ENCODE measurements at places on chromosomes 1 and 21.
A peak's percentile ranks its signal among the peaks of the same experiment; 100 is the strongest.

GRCh38 chr1:81670286-81670685 is 130.4 kb upstream of the ADGRL2 start:
- DNase-seq, result no peak

DNA sequence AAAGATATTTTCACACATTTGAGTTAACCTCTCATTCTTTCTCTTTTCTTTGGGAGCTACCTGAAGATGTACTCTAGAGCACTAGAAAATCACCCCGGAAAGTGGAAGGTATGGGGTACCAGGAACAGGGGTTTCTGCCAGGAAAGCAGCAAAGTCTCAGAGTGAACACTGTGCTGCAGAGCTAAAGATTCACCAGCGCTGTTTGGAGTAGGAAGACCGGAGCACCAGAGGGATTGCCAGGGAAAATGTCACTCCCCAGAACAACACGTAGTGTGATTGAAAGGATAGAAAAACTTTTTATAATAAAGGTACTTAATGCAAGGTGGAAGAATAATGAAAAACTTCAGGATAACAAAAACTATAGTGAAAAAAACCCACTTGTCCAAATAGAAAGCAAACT is 26.7 kb upstream of the KCNK1 start:
- DNase-seq, result no peak

- no peak for DNase-seq
These were observed 252.4 kb upstream of the DUSP10 start for GRCh38 chr1:221994274-221994698.

DNA sequence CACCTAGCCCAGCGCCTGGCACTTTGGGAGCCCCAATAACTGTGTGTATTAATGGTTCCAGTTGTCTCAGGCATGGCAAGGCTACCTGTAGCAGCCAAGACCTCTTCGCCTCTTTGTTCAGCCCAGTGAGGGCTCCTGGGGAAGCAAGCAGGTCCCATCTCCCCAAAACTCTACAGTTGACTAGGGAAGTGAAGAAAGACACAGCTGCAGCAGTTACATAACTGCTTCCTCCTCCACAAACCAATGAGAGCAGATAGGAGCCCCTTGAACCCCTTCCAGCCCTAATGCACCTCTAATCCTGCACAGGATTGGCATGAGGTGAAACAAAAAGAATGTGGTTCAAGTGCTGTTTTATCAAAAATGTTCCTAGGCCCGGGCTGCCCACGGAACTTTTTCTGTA is 100.5 kb downstream of the SYF2 start:
- no peak for DNase-seq

- DNase-seq, result peak; percentile 63
These were observed 106.0 kb downstream of the NTNG1 start for GRCh38 chr1:107246775-107247345.

Measured in NCI-H146 (cell line).